ENCODE measurements at places on chromosomes 7 and 10.

DNA sequence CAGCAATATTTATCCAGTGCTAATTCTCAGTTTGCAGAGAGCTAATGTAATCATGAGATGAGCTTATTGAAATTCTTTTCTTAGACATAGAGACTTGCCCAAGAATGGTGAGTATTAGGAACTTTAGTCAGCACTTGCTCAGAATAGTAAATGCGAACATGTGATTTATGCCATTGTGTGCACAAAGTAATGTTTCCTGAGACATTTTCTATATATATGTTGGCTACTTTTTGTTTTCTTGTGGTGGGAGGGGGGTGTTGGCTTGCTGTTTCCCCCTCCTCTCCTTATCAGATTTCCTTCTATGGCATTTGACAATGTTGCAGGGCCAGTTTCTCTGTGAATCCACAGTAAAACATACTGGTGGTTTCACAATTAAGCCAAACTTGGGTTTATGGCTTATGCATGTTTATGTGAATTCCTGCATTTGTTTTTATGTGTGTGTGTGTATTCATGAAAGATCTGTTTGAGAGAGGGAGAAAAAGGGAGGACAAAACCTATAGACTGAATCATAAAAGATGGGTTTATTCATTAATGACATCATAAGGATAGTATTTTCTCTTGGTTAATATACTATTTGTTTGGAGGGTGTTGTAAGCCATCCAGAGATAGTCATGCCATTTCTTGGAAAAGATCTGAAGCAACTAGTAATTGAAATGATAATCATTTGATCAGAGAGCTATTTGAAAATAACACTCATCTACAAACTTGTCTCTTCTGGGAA is 36.3 kb downstream of the ARID5B start:
- DNase-seq, result no peak

DNA sequence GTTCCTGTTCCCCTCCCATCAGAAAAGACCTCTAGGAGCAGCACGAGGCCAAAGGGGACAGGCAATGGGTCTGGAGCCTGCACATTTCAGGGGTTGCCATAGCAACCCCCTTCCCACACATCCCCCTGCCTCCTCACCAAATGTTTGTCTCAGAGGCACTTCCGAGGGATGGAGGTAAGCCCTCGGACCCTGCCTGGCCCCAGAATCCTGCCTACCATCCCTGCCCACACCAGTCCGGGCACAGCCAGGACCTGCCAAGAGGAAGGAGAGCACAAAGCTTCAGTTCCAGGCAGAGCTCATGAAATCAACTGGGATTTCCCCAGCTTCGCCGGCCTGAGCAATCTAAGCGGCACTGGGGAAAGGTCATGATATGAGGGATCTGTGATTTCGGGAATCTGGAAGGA is 175.0 kb upstream of the PLXNA4 start:
- no peak for DNase-seq

GRCh38 chr7:40945788-40946187 is 757.1 kb downstream of the INHBA start:
- no peak for DNase-seq

GRCh38 chr7:139860090-139860775 is 31.2 kb downstream of the TBXAS1 start:
- DNase-seq, result no peak

DNA sequence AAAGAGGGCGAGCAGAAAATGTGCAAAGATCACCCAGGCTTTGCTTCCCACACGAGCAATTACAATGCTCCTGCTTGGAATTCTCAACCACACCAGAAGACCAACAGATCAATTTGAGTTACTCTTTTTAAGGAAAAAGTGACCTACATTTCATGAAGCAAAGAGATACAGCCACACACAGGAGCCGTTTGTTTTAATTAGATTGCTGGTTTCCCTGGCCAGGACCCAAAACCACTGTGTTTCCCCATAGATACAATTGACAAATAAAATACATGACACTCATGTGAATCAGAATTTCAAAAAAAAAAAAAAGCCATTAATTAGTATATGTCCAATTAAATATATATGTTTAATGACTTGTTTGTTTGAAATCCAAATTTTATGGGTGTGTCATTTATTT is 458.3 kb downstream of the PLXDC2 start:
- no peak for DNase-seq

- no peak for DNase-seq
Observed at GRCh38 chr10:86285136-86285790, 81.3 kb downstream of the GRID1 start.

DNA sequence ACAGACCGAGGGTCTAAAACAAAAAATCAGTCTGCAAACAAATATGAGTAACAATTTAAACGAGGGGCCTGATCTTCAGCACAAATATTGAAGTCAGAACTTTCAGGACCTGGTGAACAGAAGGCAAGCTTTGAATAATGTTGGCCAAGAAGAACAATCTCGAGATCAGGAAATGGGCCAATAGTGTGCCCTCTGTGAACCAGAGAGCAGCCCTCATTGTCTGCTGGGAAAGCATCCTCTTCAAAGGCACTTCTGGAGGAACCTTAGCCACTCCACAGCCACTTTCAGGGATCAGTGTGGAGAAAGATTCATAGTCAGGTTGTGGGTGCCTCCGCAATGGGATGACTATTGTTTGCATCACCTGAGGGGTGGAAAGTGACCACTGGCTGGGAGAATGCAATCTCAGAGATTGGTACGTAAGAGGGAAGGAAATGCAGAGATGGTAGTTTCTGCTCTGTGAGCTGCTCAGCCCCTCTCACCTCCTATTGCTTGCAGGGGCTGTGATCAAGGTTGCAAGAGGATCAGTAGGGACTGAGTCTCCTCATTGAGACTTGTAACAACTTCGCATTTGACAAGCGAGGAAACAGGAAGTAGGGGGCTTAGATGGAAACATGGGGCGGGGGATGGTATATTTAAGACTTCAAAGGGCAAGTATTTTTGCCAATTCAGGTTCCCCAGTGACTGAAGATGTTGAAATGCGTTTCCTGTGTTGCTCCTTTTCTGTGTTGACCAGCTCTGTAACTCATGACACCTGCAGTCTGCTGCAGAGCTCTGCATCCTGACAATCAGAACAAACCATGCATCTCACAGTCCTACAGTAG is 28.4 kb upstream of the IFRD1 start:
- no peak for DNase-seq

DNA sequence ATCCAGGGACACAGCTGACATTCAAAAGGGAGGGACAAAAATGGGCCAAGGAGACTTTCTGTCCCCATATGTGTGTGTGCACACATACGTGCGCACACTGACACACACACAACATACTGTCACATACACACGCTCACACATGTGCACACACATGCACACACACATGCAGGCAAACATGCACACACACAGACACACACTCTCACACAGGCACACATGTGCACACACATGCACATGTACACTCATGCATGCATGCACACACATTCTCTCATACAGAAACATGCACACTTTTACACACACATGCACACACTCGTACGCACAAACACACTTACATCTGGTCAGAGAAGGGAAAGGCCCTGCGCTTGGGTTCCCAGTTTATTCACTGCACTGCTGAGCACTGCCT is 155.1 kb upstream of the MKI67 start:
- DNase-seq, result no peak

DNA sequence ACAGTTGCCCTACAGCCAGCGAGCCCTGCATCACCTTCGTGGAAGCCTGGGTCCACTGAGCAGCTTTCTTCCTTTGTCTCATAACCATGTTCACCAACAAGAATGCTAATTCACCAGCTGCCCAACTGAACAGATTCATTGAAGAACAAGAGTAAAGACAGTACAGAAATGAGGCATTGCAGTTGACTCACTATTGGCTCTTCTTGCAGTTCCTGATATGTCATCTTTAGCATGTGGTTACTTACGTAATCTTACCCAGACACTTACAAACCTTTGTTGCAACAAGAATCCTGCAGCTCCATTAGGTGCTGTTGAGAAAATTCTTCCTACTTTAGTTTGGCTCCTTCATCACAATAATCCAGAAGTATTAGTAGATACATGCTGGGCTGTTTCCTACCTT is 174.0 kb upstream of the TPK1 start:
- DNase-seq, result no peak

DNA sequence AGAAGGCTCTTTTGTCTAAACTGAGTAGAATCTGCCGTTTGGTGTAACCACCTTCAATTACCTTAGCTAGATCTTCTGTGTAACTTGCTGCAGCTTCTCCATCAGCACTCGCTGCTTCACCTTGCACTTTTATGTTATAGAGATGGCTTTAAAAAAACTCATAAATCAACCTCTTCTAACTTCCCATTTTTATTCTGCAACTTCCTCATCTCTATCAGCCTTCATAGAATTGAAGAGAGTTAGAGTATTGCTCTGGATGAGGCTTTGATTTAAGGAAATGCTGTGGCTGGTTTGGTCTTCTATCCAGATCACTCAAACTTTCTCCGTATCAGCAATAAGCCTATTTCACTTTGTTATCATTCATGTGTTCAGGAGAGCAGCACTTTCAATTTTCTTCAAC is 1131.9 kb upstream of the CELF2 start:
- DNase-seq, result no peak

GRCh38 chr10:47402641-47403301 is 18.7 kb upstream of the ZNF488 start:
- no peak for DNase-seq

- DNase-seq, result no peak
Observed at GRCh38 chr7:116517626-116518025, 7.2 kb upstream of the CAV1 start.

DNA sequence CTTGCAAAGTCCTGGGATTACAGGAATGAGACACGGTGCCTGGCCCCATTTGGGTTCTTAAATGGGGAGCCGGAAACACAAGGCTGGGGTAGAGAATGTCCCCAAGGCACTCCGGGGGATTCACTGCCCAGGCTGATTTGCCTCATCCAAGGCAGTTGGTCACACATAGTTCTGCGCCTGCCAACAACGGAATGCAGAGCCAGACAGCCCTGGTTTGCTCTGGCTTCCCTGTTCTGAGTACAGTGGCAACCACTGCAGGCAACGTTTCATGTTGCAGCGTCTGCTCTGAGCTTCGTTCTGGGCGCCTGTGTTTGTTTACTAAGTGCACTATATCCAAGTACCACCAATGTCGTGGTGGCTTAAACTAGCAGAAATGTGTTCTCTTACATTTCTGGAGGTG is 61.7 kb upstream of the C1QL3 start:
- DNase-seq, result no peak

DNA sequence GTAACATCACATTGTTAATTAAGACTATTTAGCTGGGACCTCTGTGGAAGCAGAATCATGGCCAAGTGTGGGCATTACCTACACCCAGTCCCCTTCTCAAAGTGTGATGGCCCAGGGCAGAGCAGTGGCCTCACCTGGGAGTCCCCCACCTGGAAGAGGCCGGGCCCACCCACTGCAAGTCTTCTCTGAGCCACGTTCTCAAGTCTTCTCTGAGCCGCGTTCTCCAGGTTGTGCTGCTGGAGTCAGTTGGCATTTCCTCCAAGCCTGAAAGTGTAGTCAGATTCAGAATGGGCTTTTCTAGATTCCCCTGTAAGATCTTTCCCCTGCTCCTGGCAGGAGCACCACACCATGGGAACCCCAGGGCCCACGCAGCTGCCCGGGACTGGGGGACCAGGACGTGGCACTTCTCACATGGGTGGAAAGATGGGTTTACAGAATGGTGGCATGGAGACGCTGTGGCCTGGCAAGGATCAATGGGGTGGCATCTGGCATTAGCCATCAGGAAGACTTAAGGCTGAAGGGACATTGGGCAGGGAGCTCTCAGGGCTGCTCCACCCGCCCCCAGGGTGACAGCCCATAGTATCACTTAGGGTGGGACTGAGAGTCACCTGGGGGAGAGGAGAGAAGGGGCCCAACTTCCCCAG is 68.0 kb downstream of the MKI67 start:
- DNase-seq, result no peak

DNA sequence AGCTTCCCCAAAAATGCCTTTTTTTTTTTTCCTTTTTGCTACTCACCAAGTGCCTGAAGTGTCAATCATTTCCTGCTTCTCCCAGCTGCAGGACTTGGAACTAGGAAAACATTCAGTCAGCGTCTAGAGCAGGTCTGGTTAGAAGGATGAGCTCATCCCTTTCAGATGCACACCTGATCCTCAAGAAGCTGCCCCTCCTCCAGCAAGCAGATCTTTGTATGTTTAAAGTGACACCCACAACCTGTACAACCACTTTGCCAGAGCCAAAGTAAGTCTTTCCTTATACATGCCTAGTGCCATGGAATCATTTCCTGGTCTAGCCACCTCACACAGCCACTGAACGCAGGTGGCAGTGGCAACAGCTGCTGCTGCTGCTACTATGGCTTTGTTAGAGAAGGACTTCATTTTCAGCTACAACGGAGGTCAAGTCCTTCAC is 10.4 kb upstream of the USP54 start:
- DNase-seq, result no peak

- DNase-seq, result no peak
Observed at GRCh38 chr7:138606236-138606635, 94.9 kb downstream of the SVOPL start.

DNA sequence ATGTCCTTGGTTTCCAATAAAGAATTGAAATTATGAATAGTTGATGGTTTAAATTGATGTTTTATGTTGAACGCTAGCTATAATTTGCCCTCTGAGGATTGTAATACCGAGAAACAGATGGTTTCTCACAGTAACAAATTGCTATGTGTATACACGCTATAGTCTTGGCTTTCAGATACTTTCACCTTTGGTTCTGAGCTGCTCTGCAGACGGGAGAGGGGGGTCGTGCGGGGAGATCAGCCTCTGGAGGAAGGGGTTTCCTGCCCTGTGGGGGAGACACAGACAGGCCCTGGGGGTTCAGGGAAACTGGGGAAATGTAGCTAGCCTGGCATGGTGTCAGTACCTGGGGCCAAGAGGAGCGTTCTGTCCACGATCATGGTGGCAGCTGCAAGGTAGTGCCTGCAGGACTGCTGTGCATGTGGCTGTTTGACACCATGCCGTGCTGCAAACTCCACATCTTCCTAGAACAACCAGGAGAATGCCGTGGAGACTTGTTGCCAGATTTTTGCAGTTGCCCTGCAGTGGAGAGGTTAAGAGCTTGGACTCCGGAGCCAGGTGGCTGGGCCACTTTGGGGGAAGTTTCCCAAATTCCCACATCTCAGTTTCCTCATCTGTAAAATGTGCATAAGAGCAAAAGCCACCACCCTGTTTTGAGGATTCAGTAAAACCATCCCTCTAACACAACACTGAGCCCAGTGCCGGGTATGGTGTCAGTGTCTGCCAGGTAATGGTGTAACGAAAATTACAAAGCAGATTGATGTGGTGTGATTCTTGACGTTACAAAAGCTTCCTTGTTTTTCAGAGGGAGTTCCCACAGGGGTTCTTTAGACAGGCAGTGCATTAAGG is 167.9 kb downstream of the CUX1 start:
- DNase-seq, result no peak

GRCh38 chr7:156612930-156613329 is 27.6 kb upstream of the RNF32 start:
- DNase-seq, result peak; percentile 51

DNA sequence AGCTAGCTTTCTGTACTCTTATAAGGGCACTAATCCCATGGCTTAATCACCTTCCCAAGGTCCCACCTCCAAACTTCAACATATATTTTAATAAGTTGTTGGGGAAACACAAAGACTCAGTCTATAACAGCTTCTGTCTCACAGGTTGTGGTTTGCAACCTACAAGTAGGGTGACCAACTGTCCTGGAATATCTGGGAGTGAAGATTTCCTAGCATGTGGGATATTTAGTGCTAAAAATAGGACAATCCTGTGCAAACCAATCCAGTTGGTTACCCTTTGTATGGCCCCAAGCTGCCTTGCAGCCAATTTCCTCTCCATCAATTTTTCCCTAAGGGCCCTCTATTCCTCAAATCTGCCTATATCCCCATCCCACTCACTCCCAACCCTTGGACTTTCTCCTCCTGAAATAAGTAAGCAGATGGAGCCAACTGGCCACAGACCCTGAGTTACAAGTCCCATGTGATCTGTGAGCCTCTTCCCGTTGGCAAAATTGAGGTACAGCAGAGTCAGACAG is 82.3 kb downstream of the FAM13C start:
- DNase-seq, result no peak

All from stimulated activated CD8-positive, alpha-beta memory T cell treated with anti-CD3 and anti-CD28 coated beads, Interleukin-2, amount 100 ng/mL, for 1 hour (primary cell).